ENCODE measurements at places on chromosomes 6 and 20.

DNA sequence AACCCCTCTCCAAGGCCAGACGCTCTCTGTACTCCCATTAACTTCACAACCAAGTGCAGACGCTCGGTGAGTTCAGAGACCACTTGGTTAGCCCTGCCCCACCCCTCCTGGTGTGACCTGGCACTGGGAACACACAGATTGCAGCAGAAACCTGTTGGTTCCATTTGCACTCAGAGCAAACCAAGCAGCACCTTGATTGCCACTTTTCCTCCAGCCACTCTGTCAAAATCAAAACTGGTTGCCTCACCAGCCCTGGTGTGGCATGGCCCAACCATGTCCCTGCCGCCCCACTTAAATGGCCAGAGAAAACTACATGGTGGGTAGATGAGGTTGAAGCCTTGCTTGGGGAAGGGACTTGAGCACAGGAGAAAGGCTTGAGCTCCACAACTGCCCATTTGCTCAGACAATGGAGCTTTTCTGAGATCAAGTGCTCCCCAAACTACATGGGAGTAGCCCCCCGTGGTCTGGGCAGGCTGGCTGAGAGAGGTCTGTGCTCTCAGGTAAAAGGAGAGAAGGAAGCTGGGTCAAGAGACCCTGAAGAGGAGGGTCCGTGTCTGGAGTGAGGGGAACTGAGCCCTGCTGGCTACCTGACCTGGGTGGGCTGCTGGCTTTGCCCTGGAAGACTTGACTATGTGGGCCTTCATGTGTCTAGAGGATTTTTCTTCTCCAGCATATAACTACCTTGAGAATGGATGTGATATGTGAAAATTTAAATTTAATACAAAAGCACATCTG, 43.4 kb downstream of the PLCG1 start:
- no peak for DNase-seq

GRCh38 chr6:66675906-66676305, 968.9 kb upstream of the EYS start:
- no peak for DNase-seq

DNA sequence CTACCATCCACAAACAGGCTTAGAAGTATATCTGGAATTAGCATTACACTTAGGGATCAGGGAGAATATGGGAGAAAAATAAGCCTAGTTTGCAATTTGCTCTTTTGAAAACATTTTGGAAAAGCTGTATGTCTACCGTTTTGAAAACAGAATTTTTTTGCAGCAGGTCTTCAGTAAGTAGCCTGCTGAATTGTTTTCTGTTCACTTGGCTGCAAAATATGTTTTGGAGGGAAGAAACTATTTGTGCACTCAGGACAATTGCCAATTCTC, 39.6 kb downstream of the ILRUN start:
- no peak for DNase-seq

GRCh38 chr6:119446609-119447008, 97.0 kb upstream of the MAN1A1 start:
- DNase-seq = no peak

GRCh38 chr6:27279513-27280063, 32.1 kb downstream of the PRSS16 start:
- DNase-seq = no peak

DNA sequence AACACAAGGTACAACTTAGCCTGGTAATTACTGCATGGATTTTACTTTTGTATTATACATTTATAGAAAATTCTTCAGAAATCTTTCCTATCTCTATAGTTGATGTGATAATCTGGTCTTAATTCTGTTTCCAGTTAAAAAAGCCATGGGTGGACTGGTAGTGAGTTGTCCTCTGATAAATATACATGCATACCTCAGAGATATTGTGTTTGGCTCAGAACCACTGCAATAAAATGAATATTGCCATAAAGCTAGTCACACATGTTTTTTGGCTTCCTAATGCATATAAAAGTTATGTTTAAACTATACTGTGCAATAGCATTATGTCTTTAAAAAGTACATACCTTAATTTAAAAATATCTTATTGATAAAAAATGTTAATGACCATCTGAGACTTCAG, 708.6 kb upstream of the MARCKS start:
- no peak for DNase-seq

- no peak for DNase-seq
Measured at GRCh38 chr20:57061051-57061900, 205.2 kb downstream of the BMP7 start.

- DNase-seq = no peak
Measured at GRCh38 chr6:112680091-112680490, 333.0 kb downstream of the RFPL4B start.

DNA sequence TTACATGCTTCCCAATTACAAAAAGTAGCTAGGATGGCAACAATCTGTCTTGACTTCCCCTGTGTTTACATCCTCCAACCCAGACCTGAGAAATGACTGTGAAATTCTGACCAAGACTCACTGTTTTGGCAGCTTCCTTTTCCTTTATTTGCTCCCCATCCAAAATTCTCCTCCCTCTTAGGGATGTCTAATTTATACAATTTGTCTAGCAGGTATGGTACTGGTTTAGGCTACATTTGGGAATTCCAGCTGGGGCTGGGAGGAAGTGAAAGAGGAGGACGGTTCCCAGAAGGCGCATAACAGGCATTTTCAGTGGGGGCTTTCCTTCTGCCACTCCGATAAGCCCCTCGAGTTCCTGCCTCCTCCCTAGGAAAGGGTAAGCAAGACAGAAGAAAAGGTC, 231.5 kb upstream of the BTBD3 start:
- no peak for DNase-seq

DNA sequence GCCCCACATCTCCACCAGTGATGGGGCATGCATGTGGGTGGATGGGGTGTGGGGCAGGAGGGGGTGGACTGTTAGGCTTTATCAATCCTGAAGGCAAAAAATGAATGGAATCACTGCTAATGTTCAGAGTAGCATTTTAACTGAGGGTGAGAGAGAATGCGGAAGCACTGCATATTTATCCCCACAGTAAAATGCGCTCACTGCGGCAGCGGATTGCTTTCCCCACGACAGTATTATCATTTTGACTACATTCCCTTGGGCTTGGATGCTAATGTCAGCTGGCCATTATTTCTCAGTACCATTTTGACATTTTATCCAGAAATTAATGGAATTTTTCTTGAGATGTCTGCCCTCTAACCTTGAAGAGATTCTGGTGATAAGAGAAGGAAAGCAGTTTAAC, 13.4 kb downstream of the ALDH8A1 start:
- DNase-seq = no peak

DNA sequence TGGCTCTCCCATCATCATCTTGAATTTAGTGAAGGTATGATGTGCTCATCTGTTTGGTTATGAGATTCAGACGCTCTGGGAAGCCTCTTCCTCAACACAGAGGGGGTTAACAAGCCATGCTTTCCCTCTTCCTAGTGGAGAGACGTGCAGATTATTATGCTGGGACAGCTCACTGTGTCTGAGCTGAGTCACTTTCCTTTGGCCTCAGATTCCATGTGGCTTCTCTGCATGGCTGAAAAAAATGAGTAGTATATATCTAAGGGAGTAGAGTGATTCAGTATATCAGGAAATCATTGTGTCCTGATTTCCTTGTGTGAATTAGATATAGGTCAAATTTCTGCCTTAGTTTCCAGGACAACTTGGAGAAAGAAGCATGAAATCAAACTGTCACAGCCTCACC, 52.6 kb downstream of the FIG4 start:
- no peak for DNase-seq

DNA sequence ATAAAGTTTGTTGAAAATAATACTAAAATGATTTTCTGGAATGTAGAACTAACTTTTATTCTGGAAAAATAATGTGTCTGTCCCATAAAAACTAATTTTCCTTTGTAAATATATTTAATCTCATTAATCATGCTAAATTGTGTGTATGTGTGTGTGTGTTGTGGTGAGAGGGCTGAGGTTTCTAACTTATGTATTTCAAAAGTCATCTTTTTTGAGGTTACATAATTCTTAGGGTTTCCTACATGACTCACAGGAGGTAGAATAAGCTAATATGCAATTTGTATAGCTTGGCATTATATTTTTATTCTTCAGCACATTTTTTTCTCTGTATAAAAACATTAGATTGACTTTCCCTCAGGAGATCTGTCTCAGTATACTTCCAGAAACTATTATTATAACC, 64.1 kb upstream of the CLVS2 start:
- DNase-seq = no peak

DNA sequence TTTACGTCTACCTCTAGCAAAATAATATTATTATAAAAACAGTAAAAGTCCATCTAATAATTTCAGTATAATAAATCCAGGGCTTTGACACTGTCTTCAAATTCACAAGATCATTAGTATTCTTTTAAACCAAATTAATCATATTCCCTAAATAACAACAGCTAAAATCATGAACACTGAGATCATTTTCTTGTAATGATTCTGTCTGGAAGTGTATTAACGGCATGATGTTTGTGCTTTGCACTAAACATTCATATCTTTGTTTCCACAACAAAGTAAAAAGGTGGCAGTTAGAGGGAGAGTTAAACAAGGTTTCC, 18.8 kb downstream of the HIVEP2 start:
- DNase-seq = no peak

GRCh38 chr6:45808042-45808645, 207.5 kb downstream of the CLIC5 start:
- no peak for DNase-seq

GRCh38 chr6:42158631-42159030, 14.5 kb upstream of the GUCA1A start:
- no peak for DNase-seq

GRCh38 chr6:114288701-114289495, 53.9 kb downstream of the HS3ST5 start:
- no peak for DNase-seq

- no peak for DNase-seq
Measured at GRCh38 chr6:16630026-16630643, 131.1 kb downstream of the ATXN1 start.

DNA sequence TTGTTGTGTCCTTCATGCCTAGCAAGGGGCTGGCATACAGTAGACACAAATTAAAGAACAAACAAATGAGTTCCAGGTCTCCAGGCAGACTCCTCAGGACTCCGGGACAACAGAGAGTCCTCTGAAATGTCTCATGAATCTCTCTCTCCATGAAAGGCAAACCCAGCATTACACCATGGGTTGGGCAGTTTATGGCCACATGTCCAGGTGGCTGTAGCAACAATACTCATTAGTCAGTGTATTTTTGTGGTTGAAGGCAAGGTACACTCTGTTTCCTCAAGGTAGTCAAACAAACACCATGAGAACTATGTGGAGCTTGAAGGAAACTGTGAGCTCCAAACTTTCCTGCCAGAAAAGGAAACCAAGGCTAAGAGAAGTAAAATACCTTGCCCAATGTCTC, 62.2 kb downstream of the KCNB1 start:
- DNase-seq = no peak

GRCh38 chr20:55067158-55067825, 591.9 kb downstream of the DOK5 start:
- no peak for DNase-seq

GRCh38 chr6:117548797-117549301, 53.5 kb downstream of the GOPC start:
- DNase-seq = no peak

GRCh38 chr6:43979525-43979924, 147.7 kb downstream of the MRPL14 start:
- no peak for DNase-seq

Measured in activated CD4-positive, CD25-positive, alpha-beta regulatory T cell (primary cell).